GM23248 (cell line): ENCODE measurements at places on chromosomes 1 and 21. TPM values are rescaled to one million over a fixed set of nuclear protein-coding genes. Genes with fewer than 3 reads are reported as not detected.

GRCh38 chr1:109396871-109397580, 692 bp downstream of the SORT1 start:
- no peak for DNase-seq

DNA sequence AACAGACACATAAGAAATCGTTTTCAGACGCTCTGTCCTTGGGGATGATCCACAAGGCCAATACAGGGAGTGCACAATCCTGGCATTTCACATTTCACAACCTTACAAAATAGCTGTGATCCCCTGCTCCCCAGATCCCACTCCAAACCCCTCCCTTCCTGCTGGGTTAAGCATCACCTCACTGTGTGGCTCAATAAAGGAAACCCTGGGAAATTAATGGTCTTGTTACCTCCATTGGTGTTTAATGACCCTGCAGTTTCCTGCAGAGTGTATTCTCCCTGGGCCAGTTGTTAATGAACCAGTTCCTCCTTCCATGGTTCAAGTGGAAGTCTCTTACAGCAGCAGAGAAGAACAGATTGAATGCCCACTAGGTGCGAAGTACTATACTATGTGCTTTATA, 334.7 kb downstream of the OMA1 start:
- no peak for DNase-seq

DNA sequence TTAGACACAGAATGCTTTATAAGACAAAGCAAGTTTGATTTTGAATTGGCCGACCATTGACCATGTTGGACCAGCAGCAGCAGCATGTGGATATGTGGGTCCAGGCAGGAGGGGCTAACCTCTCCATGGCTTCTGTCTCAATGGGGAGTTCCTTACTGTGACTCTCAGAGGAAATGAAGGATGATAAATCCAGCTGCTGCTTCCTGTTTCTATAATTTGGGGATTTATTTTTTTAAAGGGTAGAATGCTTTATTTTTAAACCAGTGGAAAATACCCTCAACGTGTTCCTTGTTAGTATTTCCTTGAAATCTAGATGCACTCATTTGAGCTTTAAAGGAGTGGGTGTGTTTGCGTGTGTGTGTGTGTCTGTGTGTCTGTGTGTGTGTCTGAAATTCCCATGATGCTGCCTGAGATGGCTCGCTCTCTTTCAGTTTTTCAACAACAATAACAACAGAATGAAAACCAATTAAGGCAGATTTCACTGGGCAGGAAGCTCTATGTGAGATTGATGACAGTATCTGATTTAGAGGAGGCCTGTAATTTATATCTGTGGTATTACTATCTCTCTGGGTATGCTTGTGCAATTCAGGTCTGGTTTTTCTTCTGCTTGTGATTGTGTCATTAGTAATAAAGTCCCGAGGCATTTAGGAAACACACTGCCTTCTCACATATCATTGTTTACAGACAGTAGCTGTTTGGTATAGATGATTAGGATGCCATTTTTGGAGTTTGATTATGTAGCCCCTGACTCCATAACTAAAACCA, 86.1 kb upstream of the ZNF326 start:
- peak; percentile 64 for DNase-seq

- peak; percentile 84 for DNase-seq
Observed at GRCh38 chr21:35203093-35203977, 154.2 kb upstream of the RUNX1 start.

GRCh38 chr1:116374353-116375147, 1.5 kb downstream of the ATP1A1 start:
- peak; percentile 45 for DNase-seq

- peak; percentile 87 for DNase-seq
Observed at GRCh38 chr1:76876655-76877395, 9.5 kb downstream of the ST6GALNAC5 start.

ACTL8 gene
- total RNA-seq: 0.11 TPM in 1 of 2 replicates, not detected in the other

- DNase-seq: peak; percentile 64
Observed at GRCh38 chr1:55233145-55233777, 18.1 kb upstream of the USP24 start.

GPR89B gene
- total RNA-seq: 18.7 and 20.8 TPM in 2 replicates
